ENCODE measurements at places on chromosomes 6 and 20. TPM values are rescaled to one million over a fixed set of nuclear protein-coding genes. Genes with fewer than 3 reads are reported as not detected.

DNA sequence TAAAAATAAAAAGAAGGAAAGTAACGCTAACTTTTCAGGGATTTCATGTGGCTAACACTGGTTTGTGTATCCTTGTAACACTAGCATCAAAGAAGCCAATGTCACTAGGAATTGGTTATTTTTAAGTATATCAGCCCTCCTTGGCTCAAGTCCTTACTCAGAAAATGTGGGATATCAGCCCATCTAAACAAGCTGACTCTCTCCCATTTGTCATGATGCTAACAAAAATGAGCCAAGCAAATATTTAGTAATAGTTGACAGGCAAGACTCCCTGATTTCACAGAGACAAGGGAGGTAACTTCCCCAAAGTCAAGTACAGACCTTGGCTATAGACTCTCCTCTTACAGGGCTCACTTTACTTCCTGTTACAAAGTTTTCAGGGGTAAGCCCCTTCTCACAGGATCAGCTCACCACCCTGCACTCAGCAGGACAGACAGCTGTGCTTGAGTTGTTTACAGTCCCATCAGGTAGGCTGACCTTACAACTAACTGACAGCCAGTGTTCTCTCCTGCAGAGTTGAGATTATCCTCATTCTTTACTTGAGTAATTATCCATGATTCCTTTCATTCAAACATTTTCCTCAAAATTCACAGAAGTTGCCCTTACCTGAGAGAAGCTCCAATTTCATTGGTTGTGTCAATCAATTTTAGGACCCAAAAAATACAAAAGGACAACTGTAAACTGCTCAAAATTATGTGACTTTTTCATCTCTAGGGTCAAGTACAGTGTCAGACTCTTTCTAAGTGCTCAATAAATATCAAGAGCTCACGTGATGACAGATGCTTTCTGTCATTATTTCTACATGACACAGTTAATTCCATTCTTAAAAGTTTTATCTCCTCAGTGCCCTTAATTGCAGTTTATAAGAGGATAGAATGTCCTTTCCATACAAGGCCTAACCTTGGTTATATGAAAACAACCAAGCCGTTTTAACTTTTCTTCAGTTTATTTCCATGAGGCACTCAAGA is 38.1 kb upstream of the BMP5 start:
- DNase-seq: no peak

GRCh38 chr6:104162036-104162669 is 697.6 kb downstream of the HACE1 start:
- no peak for DNase-seq

DNA sequence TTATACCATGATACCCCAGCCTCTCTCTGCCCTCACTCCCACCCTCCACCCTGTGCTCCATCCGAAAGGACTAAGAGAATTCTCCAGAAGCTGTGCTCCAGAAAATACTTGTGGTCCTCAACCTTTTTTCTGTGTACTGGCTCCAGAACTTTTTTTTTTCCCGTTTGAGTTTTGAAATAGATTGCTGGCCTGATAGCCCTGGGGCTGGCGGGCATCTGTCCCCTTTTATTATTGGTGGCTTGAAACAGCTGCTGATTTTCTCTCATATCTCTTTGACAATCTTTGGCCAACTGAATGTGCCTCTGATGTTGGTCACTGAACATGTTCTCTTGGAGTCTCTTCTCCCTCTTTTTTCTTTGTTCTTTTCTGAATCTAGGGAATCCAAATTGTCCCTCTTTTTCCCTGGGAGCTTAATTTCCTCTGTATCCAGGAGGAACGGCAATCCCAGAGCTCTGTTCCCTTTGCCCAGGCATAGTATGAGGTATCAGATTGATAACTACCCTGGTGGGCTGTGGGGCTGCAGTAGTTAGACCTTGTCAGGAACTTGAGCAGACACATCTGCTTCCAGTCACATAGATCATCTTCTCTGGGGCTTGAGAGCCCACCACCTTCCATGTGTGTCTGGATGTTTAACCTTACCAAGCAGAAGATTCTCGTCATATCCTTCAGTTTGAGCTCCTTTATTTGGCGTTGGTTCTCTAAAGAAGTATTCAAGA is 1.6 kb downstream of the PPARD start:
- DNase-seq: no peak

The PRPH2 gene
- 0.08 TPM for polyA plus RNA-seq

- DNase-seq: peak; percentile 31
Measured at GRCh38 chr6:105484238-105485161, 81.6 kb upstream of the PREP start.

The BPIFB1 gene
- polyA plus RNA-seq: not detected

DNA sequence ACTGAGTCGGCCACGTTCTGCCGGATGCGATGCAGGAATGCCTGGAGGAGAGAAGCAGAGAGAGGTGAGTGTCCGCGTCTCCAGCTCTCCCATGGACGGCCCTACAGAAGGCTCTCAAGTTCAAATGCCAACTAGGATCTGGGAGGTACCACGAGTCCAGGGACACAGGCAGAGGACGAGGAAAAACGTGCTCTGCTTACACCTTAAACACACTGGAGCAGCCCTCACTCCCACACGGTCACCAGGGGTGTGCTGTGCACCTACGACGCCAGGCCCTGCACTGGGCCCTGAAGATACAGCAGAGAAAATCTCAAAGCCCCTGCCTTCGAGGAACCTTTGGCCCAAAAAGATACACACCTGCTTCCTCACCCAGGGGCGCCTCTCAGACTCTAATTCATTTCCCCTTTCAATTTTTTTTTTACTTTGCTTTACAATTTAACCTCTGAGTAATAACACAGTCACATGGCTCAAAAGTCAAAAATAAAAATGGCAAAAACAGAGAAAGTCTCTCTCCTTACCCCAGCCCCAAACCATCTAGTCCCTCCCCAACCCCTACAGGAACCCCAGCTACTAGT is 79.9 kb downstream of the PREX1 start:
- DNase-seq: no peak

- no peak for DNase-seq
Measured at GRCh38 chr6:156710479-156710878, 66.7 kb upstream of the ARID1B start.

The COL9A1 gene
- polyA plus RNA-seq: not detected

The TNF gene
- polyA plus RNA-seq: 0.37 TPM

DNA sequence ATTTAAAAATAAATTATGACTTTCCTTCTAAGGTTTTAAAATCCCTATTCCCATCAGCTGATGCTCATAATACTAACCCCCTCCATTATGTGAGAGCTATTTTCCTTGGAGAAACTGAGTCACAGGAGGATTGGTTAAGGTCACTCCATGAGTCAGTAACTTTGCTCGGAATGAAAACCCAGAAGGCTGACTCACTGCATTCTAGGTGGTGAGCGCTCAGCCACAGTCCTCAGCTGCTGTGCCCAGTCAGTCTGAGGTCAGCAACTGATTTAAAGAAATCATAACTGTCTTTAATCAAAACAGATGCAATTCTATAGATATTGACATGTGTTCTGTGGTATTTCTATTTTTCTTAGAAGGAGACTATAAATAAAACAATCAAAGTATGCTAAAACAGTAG is 359.2 kb downstream of the GJA1 start:
- no peak for DNase-seq

DNA sequence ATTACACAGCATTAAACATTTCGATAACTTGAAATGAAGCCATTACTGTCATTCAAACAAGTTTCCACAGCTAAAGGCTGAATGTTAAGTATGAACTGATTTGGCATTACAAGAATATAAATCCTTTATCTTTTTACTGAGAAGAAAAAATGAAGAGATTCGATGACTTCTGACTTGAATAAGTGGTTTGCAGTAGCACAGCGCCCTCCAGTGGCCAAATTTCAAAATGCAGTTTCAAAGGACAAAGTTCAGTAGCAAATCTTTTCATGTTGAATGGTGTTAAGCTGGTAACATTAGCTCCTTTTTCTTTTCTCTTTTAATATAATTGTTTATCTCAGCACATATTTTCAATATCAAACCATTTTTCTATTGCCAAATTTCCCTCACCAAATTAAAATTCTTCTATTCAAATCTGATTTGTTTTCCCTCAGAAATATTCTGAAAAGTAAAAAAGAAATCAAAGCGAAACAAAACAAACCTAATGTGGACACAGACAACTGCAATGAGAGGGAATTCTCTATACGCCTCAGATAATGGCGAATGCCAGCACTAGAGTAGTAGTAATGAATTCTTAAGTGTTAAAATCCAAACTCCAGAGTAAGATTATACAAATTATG is 145.7 kb downstream of the BTBD9 start:
- peak; percentile 80 for DNase-seq

The SLC32A1 gene
- polyA plus RNA-seq: not detected

GRCh38 chr6:42046464-42047212 is 3.7 kb upstream of the TAF8 start:
- DNase-seq: no peak

DNA sequence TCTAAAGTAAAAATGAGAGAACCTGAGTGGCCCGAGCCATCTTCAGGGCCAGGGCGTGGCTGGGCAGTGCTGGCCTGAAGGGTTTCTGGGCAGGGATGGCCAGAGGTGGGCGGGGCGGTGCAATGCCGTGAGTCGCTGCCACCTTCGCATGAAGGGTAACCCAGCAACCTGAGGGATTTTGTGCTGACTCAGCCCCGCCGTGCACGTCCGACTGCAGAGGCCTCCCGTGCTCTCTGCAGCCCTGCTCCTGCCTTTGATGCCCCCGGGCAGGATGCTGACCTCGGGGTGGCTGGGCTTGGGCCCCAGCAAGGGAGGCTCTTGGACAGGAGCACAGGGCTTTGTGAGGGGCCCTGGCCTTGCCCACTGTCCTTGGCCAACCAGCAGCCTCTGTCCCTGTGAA is 81.7 kb upstream of the GATA5 start:
- no peak for DNase-seq

DNA sequence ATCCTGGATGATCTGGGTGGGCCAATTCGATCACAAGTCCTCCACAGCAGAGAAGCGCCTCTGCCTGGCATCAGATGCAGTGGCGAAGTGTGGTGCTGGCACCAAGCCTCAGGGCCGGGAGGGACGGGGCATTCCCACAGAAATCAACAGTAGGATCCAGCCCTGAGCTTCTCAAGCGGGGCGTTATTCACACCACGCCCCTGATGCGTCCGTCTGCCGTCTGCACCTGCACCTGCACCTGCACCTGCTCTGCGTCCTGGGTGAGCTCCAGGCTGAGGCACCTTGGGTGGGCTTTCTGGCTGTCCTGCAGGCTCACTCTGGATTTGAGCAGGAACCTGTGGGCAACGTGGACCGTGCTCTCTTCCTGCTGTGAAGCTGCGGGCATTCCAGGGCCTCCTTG is 13.8 kb upstream of the NTSR1 start:
- no peak for DNase-seq

Measured in naive thymus-derived CD8-positive, alpha-beta T cell (primary cell).